ENCODE measurements at places on chromosomes 11 and 22. TPM values are rescaled to one million over a fixed set of nuclear protein-coding genes. Genes with fewer than 3 reads are reported as not detected.

DAGLA gene
- 0.38 TPM for total RNA-seq

PIWIL4 gene
- total RNA-seq: 2.0 TPM

PDE3B gene
- total RNA-seq: 18.2 TPM

SLC25A22 gene
- 31.5 TPM for total RNA-seq

FOLH1 gene
- not detected for total RNA-seq

IGLL1 gene
- total RNA-seq: not detected

DNA sequence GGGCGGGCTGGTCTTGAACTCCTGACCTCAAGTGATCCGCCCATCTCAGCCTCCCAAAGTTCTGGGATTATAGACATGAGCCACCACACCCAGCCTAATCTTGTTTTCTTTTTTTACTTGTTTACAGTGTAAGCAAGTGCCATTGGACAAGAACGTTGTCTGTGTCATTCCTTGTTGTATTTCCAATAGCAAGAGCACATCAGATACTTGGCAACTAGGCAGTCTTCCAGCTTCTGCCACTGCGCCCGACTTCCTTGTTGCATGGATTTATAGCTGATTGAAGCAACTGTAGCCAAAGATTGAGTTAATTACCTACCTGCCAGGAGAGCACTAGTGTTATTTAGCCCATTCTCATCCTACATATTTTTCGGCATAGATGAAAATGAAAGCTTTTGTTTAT, 3.1 kb upstream of the SGSM3 start:
- DNase-seq: no peak

DNA sequence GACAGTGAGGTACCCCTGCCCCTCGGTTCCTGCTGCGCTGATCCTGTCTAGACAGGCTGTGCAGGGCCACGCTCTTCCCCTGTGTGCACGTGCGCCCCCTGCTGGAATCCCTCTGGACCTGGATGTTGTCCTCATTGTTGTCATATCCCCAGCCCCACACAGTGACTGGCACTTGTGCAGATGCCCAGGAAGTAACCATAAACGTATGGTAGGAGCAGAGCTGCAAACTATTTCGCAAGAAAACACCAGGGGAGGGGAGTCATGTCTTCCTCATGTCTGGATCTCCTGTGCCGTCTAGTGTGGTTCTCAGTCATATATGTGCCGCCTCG, 114.7 kb downstream of the CRYBB2 start:
- no peak for DNase-seq

DNA sequence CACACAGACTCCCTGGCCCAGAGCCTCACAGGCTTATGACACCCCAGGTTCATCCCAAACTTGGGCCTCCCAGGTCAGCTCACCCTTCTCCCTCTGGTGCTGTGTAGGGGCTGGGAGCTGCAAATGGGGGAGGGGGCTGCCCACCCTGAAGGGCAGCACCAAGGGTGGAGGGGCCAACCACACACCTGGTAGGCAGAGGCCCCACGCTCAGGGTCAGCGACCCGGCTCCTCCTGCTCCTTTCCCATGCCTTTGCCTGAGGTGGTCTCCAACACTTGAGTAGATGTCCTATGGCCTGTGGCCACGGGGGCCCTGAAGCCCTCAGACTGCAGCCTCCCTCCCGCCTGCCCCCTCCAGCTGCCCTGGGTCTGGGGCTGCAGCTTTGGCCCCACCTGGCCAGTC, 3.4 kb downstream of the DGCR6 start:
- no peak for DNase-seq

DNA sequence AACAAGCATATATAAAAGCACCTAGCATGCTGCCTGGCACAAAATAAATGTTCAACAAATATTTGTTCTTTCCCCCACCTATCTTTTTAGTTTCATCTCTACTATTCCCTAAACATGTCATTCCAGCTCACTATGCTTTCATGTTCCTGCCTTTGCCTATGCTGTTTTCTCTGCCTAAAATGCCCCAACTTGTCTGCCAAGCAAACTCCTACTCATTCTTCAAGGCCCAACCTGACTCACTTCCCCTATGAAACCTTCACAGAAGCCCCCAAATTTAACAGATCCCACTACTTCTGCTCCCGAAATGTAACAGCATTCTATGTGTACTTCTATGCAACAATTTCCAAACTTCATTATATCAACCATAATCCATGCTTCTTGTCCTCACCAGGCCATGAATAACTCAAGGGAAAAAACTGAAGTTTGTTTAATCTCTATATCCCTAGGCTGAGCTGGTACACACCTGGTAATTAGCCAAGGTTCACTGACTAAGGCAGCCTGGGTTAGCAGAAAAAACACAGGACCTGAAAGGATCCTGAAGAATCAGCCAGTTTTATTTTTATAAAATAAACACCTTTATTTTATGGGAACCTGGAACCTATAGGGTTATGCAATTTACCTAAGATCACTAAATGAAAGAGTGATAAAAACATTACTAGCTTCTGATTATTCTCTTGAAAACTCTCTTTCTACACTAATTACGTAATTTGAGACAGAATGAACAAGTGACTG, 72.2 kb downstream of the PAK1 start:
- DNase-seq: no peak

GRCh38 chr11:445765-446588, 4.1 kb upstream of the PTDSS2 start:
- no peak for DNase-seq

- no peak for DNase-seq
Measured at GRCh38 chr11:102653744-102654291, 28.7 kb upstream of the MMP20 start.

GRCh38 chr11:79121351-79121750, 319.5 kb downstream of the TENM4 start:
- no peak for DNase-seq

GRCh38 chr11:35748644-35749043, 86.1 kb downstream of the TRIM44 start:
- no peak for DNase-seq

DNA sequence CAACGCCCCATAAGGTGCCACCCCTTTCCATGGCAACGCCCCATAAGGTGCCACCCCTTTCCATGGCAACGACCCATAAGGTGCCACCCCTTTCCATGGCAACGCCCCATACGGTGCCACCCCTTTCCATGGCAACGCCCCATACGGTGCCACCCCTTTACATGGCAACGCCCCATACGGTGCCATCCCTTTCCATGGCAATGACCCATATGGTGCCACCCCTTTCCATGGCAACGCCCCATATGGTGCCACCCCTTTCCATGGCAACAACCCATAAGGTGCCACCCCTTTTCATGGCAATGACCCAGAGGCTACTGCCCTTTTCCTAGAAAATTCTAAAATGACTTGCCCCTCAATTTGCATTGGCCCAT, 72.1 kb downstream of the BRD1 start:
- no peak for DNase-seq

DNA sequence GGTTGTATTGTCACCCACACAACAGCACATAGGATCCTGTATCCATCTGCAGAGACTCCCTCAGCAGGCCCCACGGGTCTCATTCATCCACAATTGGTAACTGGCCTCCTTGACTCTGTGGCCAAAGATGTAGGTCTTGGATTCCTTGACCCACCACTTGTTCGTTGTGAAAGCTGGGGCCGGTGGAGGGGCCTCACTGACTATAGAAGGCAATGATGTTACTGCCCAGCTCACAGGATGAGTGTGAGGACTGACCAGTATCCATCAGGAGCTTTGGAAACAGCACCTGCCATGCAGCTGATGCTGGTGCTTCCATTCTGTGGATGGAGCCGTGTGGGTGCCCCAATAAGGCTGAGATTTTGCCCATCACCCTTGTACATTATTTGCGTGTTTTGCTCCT, 615.7 kb downstream of the BRD1 start:
- no peak for DNase-seq

DNA sequence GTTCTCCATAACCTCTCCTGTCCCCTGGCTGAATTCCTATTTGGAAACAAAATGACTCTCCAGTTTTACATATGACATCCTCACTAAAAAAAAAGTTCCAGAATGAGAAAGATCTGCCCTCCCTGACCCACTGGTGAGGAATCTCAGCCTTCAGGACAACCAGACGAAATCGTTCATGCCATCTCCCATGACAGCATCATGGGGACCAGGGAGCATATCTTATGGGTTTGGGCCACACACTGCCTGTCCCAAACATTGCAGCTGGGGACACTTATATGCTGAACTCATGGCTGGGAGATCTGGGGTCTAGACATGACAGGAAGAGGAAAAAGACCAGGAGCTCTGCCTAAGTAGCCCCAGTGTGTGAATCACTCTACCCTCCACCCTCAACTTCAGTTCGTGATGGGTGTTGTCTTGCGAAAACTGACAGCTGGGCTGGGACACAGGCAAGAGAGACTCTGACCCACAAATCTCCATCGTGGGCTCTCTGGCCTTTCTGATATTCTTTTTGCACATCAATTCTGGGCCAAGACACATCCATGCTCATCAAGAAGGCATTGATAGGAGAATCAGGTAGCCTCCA, 102.0 kb downstream of the ZNF280B start:
- DNase-seq: no peak

DNA sequence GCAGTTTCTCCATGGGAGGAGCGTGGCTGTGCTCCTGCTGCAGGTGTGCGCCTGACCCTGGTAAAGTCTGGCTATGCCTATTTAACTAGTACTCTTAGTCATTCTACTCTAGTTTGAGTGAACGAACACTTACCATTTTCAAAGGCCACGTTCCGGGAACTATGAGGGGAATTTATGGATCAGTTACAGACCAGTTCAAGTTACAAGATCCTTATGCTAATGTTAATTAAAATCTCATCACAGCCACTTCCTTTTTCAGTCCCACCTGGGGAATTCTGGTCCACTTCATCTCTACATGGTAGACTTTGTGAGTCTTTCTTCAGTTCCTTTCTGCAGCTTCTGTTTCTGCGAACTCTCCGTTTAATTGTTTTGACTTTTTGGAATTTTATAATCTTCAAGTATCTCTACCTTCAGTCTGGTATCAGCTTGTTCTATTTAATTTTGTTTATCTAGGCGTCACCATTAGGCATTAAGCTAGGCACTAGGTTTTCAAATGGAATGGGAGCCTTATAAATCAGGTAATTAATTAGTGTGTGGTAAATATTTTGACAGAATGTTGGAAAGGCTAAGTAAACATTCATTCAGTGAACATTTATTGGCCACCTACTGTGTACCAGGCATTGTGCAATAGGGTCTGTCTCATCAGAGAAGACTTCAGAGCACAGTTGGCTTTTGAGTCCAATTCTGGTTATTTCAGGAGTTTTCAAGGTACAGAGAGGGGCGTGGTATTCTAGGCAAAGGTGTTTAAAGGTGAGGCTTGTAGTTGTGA, 78.9 kb downstream of the GRK3 start:
- no peak for DNase-seq

- peak; percentile 75 for DNase-seq
Measured at GRCh38 chr22:19105867-19106802, 16.1 kb downstream of the DGCR2 start.

GRCh38 chr11:34745195-34745594, 124.3 kb downstream of the EHF start:
- no peak for DNase-seq

DNA sequence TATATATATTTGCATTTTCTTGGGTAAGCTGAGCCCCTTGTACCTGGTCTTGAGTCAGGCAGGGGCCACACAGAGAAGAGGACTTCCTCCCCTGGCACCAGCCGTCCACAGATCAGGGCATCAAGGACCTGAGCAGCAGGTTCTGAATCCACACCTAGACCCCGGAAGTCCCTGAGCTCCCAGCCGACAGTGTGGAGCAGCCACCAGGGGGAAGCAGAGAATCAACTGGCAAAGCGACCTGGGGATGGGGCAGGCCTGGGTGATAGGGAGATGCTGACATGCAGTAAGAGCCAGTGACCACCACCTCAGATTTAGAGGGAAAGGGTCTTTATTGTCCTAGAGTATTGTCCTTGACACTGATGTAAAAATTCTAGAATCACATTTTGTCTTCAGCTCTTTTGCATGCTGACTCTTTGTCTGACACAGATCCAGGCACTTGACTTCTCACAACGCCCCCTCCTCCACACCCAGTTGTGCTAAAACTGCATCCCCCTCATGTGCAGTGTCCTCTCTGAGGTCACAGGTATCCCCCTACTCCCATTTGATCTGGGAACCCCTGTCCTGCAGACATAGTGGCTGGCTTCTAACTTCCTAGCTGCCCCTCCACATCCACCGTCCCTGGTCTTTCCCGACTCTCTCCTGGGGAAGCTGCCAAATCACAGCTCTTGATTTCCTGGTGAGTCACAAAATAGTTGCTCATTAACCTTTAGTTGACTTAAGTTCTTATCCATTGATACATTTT, 109.3 kb downstream of the GGTLC2 start:
- DNase-seq: peak; percentile 73

- no peak for DNase-seq
Measured at GRCh38 chr11:128757886-128758612, 64.2 kb downstream of the FLI1 start.

DNA sequence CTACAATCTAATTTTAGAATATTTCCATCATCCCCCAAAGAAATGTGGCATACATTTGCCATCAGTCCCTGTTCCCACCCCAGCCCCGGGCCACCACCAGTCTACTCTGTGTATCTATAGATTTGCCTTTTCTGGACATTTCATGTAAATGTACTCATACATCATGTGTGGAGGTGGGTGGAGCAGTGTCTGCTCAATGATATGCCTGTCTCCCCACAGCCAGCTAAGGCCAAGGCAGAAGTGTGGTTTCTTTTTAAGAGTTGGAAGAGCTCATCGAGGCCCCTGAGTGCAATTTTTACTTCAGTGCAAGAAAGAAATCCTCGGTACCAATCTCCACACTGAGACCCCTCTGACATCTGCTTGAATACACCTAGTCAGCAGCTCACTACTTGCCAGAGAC, 80.5 kb downstream of the TP53I11 start:
- DNase-seq: no peak

GRCh38 chr22:21780259-21780658, 44.7 kb upstream of the YPEL1 start:
- peak; percentile 60 for DNase-seq

DNA sequence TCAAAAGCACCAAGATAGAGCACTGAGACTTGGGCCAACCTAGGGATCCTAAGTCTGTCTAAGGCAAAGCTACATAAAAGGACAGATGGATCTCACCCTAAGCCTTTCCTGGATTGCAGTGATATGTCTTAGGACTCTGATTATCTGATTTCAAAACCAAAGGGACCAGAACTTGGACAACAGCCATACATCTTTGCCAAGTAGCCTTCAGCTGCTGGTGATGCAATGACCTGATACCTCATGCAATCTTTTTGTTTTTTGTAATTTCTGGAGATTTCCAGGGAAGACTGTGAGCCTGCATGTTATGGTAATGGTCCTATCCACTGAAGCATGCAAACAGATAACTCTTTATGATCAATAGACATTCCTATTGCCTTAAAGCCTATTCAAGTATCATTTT, 230.4 kb upstream of the MTNR1B start:
- DNase-seq: no peak

DNA sequence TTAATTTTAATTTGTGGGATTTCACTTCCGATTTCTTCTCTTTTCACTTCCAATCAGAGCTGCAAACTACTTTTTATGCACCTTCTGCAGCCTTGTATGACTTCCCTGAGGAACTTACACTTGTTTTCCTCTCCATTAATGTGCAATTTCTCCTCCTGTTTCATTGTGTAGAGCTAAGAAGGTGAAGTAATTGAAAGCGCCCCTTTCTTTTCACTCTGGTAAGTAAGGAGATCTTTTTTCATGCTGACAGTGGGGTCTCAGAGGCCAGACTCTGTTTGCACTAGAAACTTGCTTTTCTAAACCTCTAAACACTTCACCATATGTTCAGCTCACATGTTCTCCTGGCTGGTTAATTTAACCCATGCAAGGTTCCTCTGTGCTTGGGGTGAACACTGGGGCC, 117.0 kb downstream of the FANCF start:
- DNase-seq: no peak
